HEK293T (cell line): ENCODE measurements at places on chromosomes 7 and 10.

DNA sequence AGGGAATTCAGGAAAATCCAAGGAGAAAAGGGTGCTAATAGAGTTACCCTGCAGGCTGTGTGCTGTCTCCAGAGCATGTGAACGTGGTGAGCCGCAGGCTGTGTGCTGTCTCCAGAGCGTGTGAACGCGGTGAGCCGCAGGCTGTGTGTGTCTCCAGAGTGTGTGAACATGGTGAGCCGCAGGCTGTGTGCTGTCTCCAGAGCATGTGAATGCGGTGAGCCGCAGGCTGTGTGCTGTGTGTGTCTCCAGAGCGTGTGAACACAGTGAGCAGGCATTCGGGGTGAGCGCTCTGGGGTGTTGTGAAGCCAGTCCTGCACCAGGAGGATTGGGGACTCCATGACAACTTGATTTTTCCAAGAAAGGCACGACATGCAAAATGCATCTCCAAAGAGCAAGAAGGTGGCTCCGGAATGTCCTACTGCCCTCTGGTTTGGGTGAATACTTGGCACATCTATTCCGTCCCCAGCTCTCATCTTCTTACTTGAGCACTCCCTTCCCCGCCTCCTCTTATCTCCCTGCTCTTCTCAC is 407.9 kb upstream of the SHH start:
- no peak for DNase-seq

DNA sequence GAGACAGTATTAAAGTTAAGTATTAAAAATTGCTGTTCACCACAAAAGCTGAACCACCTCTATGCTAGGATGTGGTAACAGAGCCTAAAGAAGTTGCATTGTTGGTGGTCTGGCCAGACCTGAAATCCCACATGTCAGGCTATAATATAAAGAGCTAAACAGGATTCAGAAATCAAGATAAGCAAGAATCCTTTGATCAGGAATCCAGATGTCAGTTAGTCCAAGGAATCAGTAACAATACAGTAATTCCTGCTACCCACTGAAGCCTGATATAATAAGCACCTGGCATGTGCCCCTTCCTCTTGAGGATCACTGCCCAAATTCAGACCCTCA is 48.9 kb downstream of the ZNF277 start:
- DNase-seq = no peak

GRCh38 chr7:45968856-45969541 is 47.9 kb upstream of the IGFBP3 start:
- no peak for DNase-seq

- DNase-seq = no peak
Measured at GRCh38 chr7:44212581-44213184, 11.9 kb downstream of the YKT6 start.

- DNase-seq = peak; percentile 56
Measured at GRCh38 chr10:51010977-51011376, 63.3 kb upstream of the PRKG1 start.

DNA sequence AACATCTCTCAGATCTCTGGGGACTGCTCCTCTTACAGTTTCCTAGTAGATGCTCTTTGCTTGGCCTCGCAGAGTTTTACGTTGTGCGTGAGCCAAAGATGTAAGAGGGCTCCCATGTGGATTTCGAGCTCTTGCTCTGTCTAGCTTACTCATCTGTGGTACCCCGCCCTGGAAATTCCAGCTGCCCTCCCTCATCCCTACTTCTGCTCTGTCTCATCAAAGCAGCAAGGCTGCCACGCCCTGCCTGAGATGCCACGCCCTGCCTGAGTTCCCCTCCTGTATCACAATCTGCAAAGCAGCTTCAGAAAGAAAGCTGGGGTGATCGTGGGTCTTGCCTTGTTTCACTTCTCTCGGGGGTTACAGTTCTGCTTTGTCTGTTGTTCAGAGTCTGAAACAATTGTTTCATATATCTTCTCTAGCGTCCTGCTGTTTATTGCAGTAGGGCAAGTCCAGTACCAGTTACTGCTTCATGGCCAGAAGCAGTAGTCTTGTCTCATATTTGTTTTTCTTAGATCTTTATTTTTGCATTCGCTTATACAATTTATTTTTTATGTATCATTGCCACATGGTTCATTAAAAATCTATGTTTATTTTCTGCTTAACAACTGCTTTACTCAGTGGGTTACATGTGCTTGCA is 36.1 kb upstream of the CCNY start:
- DNase-seq = no peak
